ENCODE measurements at places on chromosomes 6 and 20.
A peak's percentile ranks its signal among the peaks of the same experiment; 100 is the strongest.

- ATAC-seq: no peak
These were observed 517.0 kb downstream of the LMBRD1 start for GRCh38 chr6:69279805-69280204.

DNA sequence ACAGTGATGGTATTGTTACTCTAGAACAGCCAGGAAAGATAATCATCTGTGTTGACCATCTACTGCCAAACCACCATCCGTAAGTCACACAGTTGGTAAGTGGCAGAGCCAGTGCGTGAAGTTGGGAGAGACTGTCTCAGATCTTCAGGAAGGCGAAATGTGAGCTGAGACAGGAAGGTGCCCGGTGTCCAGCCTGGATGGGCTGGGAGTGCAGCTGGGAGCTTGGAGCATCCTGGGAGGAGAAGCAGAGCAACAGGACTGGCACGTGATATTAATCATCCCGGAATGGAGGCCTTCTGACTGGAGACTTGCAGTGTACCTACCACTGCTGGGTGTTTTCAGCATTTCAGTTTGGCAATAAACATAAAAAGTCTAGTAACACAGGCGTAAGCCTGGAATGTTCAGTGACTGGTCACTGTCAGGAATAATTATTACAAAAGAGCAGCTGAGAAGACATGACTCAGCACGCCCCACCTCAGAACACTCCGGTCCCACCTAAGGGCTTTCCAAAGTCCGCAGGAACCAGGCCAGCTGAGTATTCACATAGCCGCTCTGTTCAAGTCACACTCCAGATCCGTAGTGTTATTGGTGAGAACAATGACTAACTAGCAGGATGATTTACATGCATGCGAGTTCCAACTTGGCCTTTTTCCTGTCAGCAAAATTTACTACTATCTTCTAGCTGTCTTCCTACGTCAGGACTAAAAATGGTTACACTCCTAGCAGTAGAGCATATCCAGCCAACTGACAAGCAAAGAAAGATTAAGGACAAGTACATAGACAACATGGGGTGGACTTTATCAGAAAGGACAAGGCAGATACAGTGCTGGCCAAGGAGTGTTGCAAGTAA is 45.1 kb upstream of the PNRC1 start:
- ATAC-seq: no peak

DNA sequence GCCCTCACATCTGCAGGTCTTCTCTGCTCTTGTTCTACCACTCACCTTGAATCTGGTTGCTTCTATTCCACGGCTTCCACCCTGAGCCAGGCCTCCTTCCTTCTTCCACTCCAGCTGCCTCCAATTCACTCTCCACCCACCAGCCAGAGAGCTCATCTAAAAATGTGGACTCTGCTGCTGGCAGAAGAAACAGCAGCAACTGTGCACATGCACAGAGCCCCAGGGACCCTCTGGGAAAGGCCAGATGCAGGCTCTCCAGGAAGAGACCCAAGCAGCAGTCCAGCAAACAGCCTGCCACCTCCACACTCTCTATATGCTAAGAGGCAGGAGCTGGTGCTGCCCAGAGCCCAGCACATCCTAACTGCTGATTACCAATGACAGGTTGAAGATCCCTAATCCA is 162.6 kb upstream of the TOP1 start:
- no peak for ATAC-seq

DNA sequence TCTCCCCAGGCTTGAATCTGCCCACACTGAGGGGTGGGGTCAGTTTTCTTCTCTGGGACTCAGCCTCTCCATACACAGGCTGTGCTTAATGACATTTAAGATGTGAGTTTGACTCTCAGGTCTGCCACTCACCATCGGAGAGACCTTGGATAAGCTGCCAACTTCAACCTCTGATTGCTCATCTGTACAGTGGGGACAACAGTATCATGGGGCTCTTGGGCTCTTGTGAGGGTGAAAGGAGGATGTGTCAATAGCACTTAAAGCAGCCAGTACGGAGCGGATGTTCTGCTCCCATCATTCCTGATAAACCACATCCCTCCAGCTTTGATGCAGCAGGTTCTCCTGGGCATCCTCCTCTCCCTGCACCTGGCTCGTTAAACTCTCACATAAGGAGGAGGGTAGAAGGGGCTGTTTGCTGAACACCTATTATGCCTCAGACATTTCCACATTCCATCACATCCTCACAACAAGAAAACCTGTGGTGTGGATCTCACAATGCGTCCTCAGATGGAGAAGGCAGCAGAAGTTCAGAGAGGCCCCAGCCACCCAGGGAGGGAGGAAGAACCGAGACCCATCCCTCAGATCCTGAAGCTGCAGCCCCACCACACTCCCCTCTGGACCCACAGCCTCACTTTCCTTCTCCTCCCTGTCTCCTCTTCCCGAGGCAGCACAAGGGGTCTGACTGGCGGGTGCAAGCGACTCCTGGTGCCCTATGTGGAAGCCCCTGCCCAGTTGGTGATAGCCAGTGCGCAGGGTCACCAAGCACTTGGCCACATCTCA is 1.9 kb upstream of the PDYN start:
- no peak for ATAC-seq

DNA sequence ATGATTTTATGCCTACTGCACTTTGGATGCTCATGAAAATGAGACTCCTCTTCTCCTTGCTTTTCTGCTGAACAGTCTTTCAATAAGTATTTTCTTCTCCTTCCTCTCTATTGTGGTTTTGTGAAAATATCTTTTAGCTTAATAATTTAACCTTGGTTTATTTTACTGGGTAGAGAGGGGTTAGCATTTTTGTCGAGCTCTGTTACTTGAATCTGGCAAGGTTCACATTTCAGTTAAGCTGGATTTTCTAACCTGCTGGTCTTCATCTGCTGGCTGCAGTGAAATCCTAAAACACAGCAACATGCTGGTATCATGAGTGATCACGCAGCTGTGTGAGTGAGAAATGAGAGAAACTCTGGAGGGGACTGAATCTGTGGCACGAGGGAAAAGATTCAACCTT is 222.7 kb upstream of the NOX3 start:
- no peak for ATAC-seq

DNA sequence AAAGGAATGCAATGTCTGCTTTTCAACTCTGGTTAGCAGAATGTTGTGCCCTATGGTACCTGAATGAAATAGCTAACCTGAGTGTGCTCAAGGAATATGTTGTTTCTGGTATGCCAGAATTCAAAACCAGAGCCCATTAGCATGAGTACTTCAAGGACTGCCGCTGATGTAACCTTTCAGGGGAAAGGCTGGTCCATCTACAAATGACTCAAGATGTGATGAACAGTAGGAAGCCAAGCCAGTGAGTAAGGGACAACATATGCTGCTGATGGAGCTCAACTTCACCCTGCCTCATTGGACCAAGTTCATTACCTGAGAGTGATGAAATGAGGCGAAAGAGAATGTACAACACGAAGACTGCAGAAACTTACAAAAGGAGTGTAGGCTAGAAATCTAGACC is 95.7 kb upstream of the BMP2 start:
- no peak for ATAC-seq

DNA sequence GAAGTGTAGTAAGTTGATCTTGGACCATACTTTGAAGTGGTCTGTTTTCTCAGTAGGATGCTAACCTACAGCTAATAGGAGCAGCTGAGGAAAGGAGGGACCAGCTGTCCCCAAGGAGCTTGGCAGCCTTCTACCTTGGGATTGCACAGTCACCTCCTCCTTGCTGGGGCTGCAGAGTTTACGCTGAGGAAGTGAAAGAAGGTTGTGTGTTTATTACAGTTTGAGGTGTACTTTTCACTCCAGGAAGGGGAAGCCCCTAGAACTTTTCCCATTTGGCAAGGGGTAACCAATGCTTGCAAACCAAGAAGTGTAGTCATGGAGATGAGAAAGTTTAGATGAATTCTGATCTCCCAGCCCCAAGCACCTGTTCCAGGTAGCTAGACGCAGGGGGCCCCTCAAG is 58.8 kb downstream of the BMP6 start:
- ATAC-seq: no peak

- no peak for ATAC-seq
These were observed 149.5 kb downstream of the RNF144B start for GRCh38 chr6:18536591-18537055.

- ATAC-seq: no peak
These were observed 5.5 kb upstream of the TFAP2D start for GRCh38 chr6:50707652-50708300.

- ATAC-seq: peak; percentile 77
These were observed 1.8 kb upstream of the HLA-DQB1 start for GRCh38 chr6:32668226-32668747.

GRCh38 chr6:97322226-97322625 is 39.2 kb upstream of the MMS22L start:
- ATAC-seq: no peak

DNA sequence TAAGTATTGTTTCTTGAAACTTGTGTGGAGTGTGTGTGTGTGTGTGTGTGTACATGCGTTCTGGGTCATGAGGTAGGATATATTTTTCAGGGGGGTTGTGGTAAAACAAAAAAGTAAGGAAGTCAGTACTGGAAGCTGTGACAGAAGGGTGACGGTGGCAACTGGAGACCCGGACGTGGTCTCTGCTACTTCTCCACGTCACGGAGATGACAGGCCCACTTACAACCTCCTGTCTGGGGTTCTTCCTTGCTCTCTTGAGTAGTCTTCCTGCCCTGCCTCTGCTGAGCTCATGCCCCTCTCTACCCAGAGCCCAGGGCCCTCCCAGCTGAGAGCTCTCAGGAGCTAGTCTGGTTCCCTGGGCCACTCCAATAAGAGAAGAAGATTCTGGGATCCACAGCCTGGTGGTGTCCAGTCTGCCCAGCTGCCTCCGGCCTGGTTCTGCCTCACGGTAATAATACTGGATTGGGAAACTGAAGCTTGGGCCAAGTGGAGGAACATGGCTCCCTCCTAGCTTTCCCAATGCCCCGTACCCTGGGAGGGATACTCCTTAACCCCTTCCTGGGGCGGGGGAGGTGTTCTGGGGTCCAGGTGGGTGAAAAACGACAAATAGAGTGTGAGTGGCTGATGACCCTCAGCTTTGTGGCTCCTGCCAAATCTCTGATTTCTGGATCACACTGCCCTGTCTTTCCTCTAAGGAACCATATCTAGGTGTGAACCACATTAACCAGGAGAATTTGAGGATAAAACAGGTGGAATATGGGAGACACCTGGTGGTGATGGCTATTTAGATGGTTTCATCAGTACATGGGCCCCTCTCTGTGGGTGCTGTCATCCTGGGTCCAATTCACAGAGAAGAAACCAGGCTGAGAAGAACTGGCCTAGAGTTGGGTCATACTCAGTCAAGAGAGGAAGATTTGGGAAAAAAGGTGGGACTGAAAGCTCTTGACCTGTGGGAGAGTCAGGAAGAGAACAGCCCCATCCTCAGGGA is 27.2 kb downstream of the VEGFA start:
- ATAC-seq: no peak

- ATAC-seq: no peak
These were observed 118.4 kb upstream of the PTPRK start for GRCh38 chr6:128638817-128639216.

Data from activated CD4-positive, CD25-positive, alpha-beta regulatory T cell treated with anti-CD3 and anti-CD28 coated beads, Interleukin-2, amount 50 U/mL, for 24 hours (primary cell).